CD4-positive, alpha-beta T cell (primary cell): ENCODE measurements at places on chromosomes 3 and 15. TPM values are rescaled to one million over a fixed set of nuclear protein-coding genes. Genes with fewer than 3 reads are reported as not detected.

The CTXN2 gene
- total RNA-seq = not detected

DNA sequence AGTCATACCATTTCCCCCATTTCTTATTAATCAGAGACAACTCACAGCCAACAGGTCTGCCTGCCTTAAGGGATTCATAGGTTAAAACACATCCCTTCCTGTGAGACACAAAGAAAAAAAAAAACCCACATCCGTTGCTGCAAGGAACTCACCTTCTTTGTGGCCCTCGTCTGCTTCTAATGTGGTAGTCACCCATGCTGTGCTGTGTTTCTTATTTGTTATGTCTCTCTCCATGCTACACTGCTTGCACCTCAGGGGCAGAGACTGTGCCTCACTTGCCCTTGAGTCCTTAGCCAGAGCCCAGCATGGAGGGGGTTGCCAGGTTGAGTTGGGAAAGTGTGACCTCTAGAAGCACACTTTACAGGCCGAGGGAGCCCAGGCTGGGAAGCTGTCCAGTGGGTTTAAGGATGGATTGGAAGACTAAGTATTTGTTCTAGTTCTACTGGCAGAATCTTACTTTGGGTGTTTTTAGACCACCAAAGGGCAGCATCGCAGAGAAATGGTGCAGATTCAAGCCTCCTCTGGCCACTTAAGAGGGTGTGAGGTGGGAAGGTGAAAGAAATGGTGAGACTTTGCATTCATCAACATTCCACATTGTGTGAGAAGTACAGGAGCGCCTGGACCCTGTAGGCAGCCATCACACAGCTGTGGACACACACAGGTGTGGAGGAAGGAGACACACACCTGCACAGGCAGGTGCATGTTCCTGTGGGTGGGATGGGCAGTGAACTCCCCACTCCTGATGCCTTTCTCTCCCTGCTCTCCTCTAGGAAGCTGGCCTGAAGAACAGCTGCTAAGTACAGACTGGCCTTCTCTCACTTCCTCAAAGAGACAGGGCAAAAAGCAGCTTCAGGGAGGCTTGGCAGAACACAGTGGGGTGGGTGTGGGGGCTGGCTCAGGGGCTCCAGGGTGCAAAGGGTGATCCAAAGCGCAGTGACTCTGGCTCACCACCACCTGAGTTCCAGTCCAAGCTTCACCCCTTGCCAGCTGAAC, 48.8 kb downstream of the GLB1 start:
- DNase-seq = no peak

- no peak for DNase-seq
These were observed 52.5 kb upstream of the OTOL1 start for GRCh38 chr3:161443921-161444693.

DNA sequence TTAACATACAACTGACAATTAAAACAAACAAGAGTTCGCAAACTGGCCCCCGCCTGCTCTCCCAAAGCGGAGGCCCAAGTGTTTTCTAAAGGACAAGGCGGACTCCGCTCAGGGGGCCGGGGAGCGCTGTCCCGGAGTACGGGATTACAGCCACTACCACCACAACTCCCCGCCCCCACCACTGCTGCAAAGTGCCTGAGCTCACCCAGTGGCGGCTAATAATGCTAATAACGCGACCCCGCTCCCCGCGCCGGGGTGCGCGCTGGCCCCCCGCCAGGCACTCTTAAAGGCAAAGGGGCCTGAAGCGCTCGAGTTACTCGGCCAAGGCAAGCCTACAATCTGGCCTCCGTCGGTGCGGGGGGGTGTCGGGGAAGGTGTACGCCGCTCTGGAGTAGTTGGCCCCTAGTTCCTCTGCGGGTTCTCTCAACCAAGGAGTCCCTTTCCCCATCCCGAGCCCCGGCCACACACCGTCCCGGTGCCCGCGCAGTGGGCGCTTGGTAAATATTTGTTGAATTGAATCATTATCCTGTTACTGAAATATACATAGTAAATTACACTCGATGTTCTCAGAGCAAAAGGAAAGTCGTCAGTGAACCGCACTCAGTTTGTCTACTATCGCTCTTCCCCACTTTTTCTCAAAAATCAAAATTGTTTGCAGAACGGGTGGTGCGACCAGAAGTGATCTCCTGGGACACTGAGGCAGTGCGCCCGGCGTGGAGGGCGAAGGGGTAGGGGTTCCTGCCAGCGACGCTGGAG, 827 bp downstream of the WNT5A start:
- no peak for DNase-seq

DNA sequence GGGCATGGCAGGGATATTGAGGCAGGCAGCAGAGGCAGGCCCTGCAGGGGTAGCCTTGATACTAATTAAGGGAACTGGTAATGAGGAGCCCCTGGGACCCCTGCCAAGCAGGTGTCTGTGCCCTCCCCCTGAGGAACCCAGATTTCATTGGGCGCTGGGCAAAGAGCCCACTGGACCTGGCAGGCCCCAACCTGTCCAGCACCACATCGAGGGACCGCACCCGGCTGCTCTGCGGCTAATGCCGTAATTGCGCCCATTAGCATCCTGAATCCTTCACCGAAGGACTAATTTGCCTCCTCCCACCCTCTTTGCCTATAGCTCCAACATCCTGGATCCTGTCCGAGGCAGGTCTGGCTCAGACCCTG, 13.7 kb upstream of the SEMA3B start:
- no peak for DNase-seq
